Fibroblast of mammary gland (primary cell): ENCODE measurements at places on chromosomes 3 and 15.

DNA sequence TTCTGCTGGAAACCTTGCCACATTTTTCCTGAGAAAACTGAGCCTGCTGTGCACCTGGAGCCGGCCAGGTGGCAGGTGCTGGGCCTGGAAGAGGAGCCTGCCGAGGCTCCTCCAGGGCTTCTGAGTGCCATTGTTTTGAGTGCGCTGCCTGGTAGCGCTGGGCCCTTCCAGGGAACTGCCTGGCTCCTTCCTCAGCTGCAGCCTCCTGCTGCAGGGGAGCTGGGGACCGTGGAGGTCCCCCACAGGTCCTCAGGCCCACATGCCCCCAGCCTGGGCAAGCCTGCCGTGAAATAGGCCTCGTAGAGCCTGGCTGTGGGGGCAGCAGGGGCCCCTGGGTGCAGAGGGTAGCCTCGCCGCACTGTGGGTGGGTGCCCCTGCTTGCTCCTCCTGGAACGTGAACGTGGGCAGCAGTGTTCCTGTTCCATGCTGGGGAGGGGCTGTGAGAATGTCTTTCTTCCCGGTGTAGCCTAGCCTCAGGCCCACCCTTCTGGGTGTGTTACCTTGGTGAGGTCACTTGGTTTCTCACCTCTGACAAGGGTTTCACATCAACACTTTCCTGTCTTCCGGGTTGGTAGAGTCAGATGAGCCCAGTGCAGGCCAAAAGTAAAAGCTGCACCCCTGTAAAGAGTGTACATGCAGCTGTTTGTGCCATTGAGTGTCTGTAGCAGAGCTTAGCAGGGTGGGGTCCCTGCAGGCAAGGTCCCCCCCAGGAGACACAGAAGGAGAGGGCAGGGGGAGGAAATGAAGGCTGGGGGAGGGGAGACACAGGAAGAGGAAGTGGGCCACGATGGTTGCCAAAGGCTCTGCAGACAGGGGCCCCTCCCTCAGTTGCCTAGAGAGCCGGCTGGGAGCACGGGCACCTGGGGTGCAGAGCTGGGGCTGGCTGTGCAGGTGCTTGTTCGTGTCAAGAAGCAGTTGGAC is 34.5 kb downstream of the KLF13 start:
- no peak for DNase-seq

DNA sequence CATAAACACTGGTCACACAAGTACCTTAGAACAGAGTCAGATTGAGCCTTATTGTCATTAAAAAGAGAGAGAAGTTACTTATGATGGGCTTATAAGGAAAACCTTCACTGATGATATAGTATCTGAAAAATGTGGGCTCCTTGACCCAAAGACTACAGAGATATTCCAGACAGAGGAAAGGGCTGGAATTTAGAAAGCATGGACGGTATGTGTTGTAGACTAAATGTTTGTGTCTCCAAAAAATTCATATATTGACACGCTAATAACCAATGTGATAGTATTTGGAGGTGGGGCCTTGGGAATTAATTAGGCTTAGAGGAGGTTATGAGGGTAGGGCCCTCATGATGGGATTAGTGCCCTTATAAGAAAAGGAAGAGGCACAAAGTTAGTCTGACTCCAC is 61.0 kb upstream of the DAZL start:
- DNase-seq, result no peak

- peak; percentile 69 for DNase-seq
These were observed 37.5 kb upstream of the STIMATE start for GRCh38 chr3:52934630-52935530.

DNA sequence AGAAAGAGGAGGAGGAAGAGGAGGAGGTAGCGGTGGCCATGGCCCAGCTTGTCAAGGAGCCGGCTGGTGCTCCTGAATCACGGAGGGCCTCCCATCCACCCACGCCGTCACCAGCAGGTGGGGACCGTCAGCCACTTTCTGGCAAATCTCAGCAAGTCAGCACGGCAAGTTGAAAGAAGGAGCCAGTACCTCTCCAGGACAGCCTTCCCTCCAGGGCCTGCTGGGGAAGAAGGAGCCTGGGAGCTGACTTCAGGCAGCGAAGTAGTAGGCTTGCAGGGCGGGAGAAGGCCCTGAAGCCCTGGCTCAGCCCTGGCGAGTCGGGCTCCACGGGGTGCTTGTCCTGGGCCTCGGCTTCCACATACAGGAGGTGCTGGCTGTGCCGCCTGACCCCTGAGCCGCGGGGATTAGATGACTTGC is 99.2 kb upstream of the TRPM1 start:
- peak; percentile 52 for DNase-seq
